Foreskin fibroblast (primary cell): ENCODE measurements at places on chromosomes 4 and X.
A peak's percentile ranks its signal among the peaks of the same experiment; 100 is the strongest.

DNA sequence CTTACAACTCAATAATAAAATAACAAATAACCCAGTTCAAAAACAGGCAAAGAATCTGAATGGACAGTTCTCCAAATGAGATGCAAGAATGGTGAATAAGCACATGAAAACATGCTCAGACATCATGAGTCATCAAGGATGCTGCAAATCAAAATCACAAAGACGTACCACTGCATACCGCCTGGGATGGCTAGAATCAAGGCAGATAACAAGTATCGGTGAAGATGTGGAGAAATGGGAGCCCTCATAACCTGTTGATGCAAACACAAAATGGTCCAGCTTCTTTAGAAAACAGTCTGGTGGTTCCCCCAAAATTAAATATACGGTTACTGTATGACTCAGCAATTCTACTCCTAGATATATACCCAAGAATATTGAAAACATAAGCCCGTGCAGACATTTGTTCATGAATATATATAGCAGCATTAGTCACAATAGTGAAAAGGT is 32.5 kb downstream of the AKAP4 start:
- DNase-seq = no peak

DNA sequence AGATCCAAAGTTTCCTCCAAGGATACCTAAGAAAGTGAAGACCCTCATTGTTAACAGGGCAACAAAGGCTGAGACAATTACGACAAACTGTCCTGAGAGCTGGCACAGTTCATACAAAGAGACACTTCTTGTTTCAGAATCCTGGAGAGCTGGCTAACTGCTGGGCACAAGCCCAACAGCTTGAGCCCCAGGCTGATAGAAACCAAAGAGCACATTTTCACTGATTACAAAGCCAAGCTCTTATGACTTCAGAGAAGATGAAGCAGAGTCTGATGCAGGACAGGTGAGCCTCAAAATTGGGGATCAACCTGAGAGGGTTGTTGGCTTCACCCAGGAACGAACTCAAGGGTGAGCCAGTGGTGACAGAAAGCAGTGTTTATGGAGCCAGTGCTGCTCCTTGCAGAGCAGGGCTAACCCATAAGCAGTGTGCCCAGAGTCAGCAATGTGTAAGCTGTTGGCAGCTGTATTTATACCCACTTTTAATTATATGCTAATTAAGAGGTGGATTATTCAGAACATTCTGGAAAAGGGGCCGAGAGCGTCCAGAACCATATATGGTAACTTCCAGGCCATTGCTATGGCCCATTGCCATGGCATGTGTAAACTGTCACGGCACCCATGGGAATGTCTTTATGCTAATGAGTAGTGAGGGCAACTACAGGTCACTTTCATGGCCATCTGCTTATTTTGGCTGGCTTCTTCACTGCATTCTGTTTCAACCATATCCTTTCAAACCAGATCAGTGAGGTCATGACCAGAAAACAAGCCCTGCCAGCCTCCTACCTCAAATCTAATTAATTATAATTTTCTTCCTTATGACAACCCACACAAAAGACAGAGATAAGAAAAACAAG is 183.7 kb downstream of the EVC2 start:
- DNase-seq = peak; percentile 74

- no peak for DNase-seq
Observed at GRCh38 chr4:1505511-1506460, 99.5 kb upstream of the NKX1-1 start.

GRCh38 chrX:4249401-4249800 is 536.0 kb upstream of the PRKX start:
- no peak for DNase-seq

- no peak for DNase-seq
Observed at GRCh38 chrX:111511477-111511876, at the start of gene SERTM2. Gene SERTM2 (plus strand): TSS chrX:111511645. CDS start chrX:111518858, 7,213 bp downstream.

DNA sequence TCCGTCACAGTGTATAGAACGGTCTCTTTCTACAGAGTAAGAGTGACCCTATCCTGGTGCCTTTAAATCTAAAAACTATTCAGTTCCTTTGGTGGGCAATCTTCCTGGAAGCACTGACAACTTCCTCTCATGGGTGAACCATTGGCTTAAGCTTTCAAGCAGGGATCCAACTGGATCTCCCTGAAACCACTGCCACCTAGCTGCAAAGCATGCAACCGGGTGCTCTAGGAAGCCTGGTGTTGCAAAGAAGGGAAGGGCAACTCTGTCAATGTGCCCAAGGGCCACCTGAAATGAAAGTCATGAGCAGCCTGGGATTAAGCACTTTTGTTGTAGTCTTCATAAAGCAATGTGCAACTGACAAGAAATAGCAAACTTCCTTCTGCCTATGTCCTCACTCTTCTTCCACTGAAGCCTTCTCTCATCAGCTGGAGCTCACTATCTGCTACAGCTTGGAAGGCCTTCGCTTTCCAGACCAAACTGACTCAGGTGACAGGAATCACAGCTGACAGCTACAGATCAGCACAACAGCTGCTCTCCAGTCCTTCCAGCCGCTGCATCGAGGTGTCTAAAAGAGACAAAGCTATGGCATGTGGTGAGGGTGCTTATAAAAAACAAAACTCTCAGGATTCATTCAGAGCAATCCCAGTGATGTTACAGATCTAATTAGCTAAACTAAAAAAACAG is 46.1 kb downstream of the SETD7 start:
- DNase-seq = peak; percentile 23

DNA sequence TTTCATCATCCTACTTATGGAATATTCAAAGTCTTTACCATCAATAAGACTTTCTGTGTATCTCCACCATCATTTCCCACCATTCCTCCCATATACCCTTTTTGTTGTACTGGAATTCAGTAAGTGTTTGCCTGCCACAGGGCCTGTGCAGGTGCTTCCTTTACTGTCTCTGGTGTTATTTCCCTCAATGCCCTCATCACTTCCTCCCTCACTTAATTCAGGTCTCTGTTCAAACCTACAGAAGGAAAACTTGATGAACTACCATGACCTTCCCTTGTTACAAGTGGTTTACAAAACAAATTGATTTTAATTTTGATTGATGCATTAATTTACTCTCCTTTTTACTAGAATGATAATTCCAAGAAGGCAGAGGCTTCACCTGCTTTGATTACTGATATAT is 159.5 kb upstream of the FAT4 start:
- DNase-seq = no peak

GRCh38 chr4:47533689-47534347 is 48.7 kb downstream of the ATP10D start:
- DNase-seq = no peak

- DNase-seq = peak; percentile 3
Observed at GRCh38 chrX:50579955-50580354, 109.3 kb upstream of the DGKK start.

DNA sequence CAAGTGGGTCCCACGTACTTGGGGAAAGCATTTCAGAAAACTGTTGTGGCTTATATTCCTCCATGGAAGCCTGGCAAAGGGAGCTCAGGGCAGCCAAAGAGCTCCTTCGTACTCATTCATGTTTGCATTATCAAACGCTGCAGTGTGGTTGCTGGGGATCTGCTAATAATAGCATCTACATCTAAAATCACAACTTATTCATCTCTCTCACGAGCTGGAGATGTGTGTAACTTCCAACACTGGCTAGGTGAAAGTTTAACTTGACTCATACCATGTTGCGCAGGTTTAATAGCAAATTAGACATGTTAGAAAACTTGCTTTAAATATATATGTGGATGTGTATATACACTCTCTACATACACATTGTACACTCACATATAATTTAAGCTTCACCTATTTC is 415.1 kb downstream of the AFF2 start:
- no peak for DNase-seq

DNA sequence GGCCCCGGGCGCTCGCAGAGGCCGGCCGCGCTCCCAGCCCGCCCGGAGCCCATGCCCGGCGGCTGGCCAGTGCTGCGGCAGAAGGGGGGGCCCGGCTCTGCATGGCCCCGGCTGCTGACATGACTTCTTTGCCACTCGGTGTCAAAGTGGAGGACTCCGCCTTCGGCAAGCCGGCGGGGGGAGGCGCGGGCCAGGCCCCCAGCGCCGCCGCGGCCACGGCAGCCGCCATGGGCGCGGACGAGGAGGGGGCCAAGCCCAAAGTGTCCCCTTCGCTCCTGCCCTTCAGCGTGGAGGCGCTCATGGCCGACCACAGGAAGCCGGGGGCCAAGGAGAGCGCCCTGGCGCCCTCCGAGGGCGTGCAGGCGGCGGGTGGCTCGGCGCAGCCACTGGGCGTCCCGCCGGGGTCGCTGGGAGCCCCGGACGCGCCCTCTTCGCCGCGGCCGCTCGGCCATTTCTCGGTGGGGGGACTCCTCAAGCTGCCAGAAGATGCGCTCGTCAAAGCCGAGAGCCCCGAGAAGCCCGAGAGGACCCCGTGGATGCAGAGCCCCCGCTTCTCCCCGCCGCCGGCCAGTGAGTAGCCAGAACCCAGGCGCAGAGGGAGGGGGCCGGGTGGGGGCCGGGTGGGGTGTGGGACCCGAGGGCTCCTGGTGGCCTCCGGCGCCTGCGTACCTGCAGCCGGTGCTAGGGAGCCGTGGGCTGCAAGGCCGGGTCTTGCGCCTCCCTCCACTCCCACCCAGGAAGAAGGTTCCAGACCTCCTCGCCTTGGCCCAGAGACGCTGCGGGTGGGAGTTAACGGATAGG is 534 bp downstream of the MSX1 start:
- DNase-seq = no peak
